Sigmoid colon (tissue), 7 donors: ENCODE measurements at places on chromosomes 16 and 17. TPM values are rescaled to one million over a fixed set of nuclear protein-coding genes. Genes with fewer than 3 reads are reported as not detected.

ADGRG1 gene
- 8.0 TPM for total RNA-seq

FNDC8 gene
- total RNA-seq = not detected

SMPD3 gene
- total RNA-seq = 0.49 TPM

RBFOX1 gene
- not detected for total RNA-seq

DBNDD1 gene
- total RNA-seq = 2.0 TPM

NOXO1 gene
- not detected for total RNA-seq

HOXB4 gene
- total RNA-seq = 4.6 TPM

PABPN1L gene
- total RNA-seq = not detected

PLEKHM1 gene
- 43.4 TPM for total RNA-seq

CRYBA1 gene
- not detected for total RNA-seq

ATP1B2 gene
- total RNA-seq = 4.2 TPM

MLKL gene
- 8.0 TPM for total RNA-seq

PRR11 gene
- total RNA-seq = 0.36 TPM

CEP112 gene
- 22.9 TPM for total RNA-seq

RRN3 gene
- total RNA-seq = 26.2 TPM

SPNS3 gene
- not detected for total RNA-seq

MRM3 gene
- total RNA-seq = 11.0 TPM

TBC1D28 gene
- total RNA-seq = not detected

CTRB1 gene
- not detected for total RNA-seq

GH2 gene
- total RNA-seq = not detected

ARL5C gene
- not detected for total RNA-seq

FOXN1 gene
- total RNA-seq = not detected

SYCE1L gene
- total RNA-seq = 2.1 TPM

C17orf100 gene
- 2.1 TPM for total RNA-seq
